Hypothalamus (tissue), 51 donors: ENCODE measurements at places on chromosomes 11 and 22.

DNA sequence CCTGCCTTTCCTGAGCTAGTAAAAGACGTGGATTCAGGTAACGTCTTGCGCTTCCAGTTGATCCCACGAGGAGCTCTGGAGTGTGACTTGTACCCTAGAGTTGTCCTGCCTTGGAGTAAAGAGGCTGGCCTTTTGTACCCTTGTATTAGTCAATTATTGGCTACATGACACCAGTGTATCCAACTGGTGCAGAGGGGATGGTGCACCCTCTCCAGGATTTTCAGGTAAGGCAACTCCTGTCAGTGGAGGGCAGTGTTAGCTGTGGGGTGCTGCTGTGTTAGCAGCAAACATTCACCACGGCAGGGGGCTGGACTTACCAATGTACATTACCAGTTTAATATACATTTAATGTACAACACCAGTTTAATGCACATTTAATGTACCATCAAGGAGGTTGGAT lies 233.5 kb downstream of the MIAT start:
- DNase-seq, result no peak

- DNase-seq, result no peak
Observed at GRCh38 chr11:48022445-48022844, 42.1 kb downstream of the PTPRJ start.

DNA sequence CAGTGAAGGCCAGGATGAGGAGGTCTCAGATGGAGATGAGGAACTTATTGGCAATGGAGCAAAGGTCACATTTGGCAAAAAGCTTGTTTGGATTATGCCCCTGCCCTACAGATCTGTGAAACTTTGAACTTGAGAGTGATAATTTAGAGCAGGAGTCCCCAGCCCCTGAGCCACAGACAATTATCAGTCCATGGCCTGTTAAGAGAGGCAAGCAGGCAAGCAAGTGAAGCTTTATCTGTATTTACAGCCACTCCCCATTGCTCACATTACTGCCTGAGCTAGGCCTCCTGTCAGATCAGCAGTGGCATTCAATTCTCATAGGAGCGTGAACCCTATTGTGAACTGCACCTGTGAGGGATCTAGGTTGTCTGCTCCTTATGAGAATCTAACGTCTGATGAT lies 1076.9 kb upstream of the TENM4 start:
- no peak for DNase-seq

DNA sequence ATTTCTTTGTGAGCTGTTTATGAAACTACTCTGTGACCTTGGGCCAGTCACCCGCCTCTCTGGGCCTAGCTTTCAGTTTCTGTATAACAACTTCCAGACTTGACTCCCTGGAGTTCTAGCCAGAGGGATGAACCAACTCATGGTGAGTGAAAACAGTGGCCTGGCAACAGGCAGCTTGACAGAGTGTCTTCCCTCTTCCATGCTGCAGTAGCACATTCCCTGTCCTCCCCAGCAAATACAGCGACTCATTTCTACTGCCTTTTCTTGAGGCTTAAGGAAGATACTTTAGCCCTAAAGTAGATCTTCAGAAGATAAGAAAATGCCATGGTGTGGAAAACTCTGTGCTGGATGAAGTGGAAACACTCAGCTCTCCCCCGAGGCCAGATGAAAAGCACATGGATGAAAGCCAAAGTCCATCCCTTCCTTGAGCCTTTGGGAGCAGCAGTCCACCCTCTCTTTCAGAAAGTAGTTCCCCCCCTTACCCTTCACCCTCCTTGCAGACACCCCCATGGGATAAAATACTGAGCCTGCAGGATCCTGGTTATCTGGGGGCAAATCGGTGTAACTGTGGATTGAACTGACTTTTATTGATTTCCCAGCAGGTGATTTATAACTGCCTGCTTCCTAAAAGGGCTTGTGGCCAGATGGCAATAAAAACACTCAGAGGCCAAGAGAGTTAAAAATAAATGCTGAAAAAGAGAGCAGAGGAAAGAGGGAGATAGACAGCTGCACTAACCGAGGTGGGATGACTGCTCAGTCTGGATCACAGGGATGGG lies 24.1 kb downstream of the IRAG1 start:
- no peak for DNase-seq

GRCh38 chr22:17910561-17911311 lies 113.6 kb downstream of the MICAL3 start:
- peak; percentile 49 for DNase-seq

DNA sequence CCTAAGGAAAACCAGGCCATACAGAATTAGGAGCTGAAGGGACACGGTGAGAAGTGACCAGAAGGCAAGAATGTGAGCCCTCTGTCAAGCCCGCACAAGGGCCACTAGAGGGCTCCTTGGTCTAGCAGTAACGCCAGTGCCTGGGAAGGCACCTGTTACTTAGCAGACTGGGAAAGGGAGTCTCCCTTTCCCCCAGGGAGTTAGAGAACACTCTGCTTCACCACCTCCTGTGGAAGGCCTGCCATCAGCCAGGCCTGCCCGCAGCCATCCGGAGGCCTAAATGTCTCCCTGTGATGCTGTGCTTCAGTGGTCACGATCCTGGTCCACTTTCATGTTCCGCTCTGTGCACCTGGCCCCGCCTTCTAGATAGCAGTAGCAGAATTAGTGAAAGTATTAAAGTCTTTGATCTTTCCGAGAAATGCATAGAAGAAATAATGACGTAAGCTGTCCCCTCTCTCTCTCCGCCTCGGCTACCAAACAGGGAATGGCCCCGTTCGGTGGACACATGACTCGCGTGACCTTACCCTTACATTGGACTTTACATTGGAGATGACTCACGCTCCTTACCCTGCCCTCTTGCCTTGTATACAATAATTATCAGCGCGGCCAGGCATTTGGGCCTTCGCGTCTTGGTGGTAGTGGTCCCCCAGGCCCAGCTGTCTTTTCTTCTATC lies 10.7 kb upstream of the GSTP1 start:
- DNase-seq, result peak; percentile 54

DNA sequence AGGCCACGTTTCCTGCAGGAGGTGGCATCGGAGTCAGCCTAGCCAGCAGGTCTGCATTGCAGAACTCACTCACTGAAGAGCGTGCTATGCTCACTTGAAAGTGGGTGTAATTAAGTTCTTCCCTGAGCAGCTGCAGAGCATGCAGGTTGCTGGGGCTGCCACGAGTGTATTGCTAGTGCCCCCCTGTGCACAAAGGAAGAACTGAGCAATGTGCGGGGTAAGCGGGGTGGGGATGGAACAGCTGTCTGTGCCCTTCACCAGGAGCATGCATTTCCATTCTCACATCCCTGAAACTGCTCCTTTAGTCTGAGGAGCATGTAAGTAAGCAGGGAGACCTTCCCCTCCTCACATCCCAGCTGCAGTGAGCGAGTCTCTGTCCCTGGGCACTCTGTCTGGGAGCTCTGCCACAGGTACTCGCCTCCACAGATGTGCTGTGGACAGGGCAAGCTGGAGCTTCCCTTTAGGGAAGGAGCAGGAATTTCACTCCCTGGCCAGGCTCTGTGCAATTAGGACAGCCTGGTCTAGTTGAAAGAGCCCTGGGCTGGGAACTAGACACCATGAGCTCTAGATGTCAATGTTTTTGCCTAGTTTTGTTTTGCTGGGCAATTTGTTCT lies 1031.8 kb downstream of the NTM start:
- no peak for DNase-seq

- no peak for DNase-seq
Observed at GRCh38 chr22:23712256-23712655, 21.4 kb downstream of the RGL4 start.

DNA sequence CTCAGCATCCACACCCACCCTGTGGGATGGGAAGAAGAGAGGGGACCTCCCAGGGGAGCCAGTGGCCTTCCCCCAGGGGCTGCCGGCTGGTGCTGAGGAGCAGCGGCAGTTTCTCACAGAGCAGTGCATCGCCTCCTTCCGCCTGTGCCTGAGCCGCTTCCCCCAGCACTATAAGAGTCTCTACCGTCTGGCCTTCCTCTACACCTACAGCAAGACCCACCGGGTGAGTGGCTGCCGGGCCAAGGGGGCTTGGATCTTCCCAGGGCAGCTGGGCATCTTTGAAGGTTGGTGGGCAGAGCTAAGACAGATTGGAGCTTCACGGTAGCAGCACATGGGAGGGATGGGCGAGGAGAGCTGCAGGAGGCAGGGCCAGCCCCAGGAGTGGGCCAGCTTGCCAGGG lies 61.8 kb upstream of the SUSD2 start:
- no peak for DNase-seq

GRCh38 chr11:121533601-121534000 lies 80.8 kb upstream of the SORL1-AS1 start:
- DNase-seq, result no peak

DNA sequence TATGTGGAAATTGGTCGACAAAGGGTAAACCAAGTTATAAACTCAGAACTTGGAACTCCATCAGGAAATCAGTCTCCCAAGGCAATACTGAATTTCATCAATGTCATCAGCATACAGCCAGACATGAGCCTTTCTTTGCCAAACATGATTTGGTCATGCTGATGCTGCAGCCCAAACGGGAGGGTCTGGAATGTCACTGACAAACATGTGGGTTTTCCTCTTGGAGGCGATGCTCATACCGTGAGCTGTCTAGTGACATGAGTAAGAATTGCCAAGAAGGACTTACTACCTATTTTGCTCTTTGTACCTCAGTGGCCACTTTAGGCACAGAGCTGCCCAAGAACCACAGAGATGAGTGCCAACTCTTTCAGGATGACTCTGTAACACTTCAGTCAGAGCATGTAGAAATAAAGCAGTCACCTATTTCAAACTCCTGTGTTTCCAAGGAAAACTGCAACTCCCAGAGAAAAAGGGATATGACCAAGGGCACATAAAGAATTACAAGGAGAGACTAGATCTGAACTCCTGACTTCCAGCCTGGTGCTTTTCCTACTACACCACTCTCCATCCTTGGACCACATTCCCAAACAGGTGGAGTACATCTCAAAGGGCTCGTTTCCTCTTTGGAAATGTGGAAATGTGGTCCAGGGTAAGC lies 24.3 kb upstream of the MRGPRX2 start:
- no peak for DNase-seq

DNA sequence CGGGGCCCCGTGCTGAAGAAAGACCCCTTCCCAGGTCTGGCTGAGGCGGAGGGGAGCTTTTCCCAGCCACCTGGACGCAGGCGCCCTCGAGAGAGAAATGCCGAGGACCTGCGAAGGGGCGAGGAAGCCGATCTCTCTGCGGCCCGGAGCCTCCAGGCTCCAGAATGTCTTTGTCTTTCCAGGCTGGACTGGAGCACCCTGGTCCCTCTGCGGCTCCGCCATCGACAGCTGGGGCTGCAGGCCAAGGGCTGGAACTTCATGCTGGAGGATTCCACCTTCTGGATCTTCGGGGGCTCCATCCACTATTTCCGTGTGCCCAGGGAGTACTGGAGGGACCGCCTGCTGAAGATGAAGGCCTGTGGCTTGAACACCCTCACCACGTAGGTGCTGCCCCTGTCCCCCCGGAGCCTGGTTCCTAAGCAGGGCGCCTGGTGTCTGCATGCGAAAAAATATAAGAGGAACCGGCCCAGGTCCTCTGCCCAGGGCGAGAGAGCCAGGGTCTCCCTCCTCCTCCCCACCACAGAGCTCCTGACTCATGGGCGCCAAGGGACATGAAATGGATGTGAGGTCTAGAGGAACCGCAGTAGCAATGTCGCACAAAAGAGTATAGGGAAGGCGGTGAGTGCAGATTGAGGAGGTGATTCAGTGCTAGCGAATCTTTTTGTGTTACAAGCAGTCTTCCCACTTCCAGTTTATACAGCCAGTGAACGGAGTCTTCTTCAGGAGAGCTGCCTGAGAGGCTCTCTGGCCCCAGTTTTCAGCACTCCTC lies 11.0 kb downstream of the GLB1L2 start:
- DNase-seq, result no peak

GRCh38 chr22:21044931-21045584 lies 688 bp upstream of the LRRC74B start:
- DNase-seq, result no peak

DNA sequence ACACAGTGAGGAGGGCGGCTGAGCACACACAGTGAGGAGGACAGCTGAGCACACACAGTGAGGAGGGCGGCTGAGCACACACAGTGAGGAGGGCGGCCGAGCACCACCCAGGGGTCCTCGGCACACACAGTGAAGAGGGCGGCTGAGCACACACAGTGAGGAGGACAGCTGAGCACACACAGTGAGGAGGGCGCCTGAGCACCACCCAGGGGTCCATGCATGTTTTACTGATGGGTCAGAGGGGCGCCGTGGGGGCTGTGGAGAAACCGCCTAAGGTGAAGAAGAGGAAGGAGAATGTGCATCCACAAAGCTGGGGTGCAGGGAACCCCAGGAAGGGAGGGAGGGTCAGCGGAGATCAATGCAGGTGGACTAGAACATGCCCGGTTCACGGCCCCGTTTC lies 461.8 kb downstream of the BRD1 start:
- no peak for DNase-seq
